ENCODE measurements at places on chromosomes 6 and 20.

DNA sequence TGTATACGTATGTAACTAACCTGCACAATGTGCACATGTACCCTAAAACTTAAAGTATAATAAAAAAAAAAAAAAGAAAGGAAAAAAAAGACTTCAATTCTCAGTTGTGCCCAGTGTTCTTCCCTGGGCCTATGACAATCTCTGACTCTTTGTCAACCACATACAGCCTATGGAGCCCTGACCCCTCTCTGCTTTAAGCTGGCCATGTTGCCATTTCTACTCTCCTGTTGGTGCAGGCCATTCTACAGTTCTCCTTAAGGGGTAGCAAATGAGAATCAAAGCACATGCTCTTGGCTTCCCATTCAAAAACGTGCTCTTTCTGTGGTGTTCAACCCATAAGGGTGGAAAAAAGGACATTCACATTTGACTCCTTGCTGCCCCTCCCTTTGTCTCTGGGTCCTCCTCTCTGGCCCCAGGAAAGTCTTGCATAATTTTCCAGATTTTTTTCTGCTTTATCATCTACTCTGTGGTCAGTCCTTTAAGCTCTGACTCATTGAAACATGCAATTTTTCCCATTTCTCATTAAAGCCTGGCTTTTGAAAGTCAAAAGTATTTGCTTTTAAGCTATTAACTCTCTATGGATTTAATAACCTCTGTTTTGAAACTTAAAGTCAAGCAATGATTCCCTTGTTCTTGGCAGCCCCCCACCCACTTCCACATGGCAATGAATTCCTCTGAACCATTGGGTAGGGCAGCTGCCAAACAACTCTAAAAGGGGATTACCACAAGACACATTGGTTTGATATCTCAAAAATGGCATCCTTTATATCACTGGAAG is 208.6 kb upstream of the MCHR2 start:
- DNase-seq = peak; percentile 98

DNA sequence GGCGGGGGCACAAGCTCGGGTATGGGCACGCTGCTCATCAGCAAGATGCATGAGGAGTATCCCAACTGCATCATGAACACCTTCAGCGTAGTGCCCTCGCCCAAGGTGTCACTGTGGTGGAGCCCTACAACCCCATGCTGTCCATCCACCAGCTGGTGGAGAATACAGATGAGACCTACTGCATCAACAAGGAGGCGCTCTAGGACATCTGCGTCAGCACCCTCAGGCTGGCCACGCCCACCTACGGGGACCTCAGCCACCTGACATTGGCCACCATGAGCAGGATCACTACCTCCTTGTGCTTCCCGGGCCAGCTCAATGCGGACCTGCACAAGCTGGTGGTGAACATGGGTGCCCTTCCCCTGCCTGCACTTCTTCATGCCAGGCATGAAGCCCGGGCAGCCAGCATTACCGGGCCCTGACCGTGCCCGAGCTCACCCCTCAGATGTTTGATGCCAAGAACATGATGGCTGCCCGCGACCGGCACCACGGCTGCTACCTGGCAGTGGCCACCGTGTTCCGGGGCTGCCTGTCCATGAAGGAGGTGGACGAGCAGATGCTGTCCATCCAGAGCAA is 12.8 kb downstream of the GABRR2 start:
- no peak for DNase-seq

- no peak for DNase-seq
Observed at GRCh38 chr20:10806539-10806938, 132.7 kb upstream of the JAG1 start.

- DNase-seq = peak; percentile 65
Observed at GRCh38 chr6:116008470-116009243, 52.0 kb downstream of the FRK start.

DNA sequence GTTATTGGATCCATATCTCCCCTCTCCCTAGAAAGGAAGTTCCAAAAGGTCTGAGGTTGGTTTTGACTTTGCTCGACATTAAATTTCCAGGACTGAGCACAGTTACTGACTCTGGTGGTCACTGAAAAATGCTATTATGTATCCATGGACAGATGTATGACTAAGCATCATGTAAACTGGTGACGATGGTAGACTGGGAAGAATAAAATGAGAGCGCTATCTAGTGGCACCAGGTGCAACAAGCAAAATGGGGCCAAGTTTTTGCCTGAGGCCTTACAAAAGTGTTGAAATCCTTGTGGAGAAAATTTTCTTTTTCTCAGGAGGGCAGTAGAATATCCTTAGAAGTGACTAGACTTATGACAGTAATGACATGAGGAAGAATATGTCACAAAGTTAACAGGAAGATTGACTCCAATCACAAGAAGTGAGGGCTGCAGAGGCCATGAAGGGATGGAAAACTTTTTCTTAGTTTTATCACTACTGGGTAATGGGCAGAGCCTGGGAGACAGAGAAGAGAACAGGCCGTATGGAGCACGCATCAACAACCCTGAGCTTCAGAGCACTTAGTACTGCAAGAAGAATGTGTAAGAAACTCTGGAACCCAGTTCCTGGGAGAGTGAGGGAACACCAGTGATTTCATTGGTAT is 88.9 kb upstream of the ELOVL5 start:
- peak; percentile 82 for DNase-seq

- DNase-seq = no peak
Observed at GRCh38 chr6:153207617-153208016, 76.5 kb upstream of the RGS17 start.

DNA sequence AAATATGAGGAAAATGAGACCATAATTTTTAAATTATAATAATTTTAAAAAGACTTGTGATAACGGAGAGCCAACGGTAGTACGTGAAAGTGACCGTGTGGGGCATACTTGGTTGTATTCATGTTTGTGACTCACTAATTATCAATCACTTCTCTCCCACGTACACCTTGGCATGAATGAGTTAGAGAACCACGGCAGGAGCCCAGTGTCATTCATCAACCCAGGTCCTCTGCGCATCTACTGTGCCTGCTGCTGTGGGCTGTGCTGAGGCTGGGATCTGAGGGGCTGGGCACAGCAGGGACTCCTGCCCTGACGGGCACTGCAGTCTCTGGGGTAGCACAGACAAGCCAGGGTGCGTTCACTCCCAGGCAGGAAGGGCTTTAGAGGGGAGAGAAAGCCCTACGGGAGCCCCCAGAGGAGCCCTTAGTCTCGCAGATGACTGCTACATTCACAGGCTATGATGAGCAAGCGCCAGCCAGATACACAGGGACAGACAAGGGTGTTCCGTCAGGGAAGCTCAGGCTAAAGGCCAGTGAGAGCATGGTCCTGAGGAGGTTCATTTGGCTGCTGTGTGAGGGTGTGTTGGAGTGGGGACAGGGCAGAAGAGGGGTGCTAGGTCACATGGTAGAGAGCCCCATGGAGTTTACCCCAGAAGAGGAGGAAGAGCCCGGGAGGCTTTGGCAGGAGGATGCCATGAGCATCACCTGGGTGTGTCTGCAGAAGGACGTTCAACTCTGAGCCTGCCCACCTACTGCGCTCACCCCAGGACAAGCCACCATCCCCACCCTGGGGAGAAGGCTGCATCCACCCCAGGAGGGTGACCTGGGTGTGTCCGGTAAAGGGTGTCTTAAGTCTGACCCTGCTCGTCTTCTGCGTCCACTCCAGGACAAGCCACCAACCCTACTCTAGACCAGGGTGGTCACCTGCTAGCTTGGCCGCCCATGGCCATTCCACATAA is 8.2 kb upstream of the RPS6KA2 start:
- no peak for DNase-seq

DNA sequence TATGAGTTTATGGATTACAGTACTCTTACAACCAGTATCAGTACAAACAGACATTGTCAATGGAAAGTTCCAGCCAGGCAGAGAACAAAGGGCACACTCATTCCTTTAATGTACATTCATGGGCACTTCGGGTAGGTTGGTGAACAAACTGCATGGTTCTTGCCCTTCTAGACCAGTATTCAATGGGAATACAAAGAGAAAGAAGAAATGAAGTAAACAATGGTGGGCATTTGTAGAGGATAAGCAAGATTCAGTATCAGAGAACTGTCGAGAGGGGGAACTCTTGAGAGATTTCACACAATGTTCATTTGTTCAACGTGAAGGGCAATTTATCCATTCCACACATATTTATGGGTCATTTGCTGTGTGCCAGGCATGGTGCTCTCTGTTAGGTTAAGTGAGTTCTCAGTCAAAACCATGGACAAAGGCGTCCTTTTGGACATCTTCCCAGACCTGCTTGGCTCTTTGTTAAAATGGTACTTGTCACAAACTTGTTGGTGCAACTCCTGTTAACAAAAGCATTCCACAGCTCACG is 714.8 kb downstream of the DHX35 start:
- DNase-seq = peak; percentile 32

DNA sequence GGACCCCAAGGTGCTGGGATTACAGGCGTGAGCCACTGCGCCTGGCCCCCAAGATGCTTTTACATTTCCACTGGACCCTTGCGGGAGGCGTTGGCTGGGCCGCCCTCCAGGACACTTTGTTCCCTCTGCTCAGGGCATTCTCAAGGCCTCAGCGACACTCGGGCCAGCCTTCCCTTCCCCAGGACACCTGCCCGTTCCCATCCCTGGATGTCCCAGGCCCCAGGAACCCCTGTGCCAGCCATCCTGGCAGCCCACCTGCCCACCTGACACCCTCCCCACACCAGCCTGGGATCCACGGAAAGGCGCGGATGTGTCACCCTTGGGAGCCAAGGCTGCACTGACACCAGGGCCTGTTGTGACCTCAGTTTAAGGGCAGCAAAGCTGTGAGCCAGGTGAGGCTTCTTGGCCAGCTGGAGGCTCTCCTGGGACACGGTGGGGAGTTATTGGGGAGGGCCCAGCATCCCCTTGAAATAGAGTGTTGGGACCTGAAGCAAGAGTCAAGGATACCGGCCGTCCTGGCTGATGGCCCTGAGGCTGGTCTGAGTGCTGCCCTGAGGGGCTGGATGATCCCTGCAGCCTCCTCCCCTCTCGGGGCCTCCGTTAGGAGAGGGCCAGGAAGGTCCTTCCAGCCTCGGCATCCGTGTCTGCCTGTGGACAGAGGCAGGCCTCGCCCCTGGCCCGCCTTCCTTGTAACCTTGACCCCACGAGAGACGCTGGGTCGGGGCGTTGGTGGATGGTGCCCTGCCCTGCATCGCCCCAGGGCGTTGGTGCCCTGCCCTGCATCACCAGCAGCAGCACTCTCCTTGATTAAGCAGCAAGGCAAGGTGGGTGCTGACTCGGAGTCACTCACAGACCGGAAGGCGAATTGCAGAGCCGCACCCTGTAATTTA is 84.2 kb upstream of the BHLHE23 start:
- DNase-seq = no peak

DNA sequence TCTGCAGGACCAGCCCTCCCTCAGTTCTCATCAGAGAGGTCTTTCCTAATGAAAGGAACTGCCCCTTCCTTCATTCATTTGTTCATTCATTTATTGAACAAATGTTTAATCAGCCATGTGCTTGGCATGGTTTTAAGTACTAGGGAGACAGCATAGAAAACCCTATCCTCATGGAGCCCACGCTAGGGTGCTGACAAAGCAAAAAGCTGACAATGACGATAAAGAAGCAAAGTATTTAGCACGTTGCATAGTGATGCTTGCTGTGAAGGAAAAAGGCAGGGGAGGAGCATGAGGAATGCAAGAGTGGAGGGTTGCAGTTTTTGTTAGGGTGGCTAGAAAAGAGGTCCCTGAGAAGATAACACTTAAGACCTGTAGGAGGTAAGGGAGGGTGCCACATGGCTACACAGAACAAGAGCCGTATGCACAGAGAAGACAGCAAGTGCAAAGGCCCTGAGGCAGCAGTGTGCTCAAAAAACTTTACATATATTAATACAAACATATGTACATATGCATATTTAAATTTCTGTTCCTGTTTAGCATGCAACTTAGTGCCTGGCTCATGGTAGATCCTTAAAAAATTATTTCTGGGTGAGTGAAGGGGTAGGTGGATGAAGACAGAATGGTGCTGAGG is 98.9 kb downstream of the EYA2 start:
- no peak for DNase-seq

GRCh38 chr6:32935551-32936238 is 5.1 kb downstream of the HLA-DMB start:
- DNase-seq = no peak

GRCh38 chr6:2737885-2738284 is 12.8 kb downstream of the MYLK4 start:
- DNase-seq = no peak

- DNase-seq = no peak
Observed at GRCh38 chr6:51349857-51350256, 531.2 kb downstream of the TFAP2B start.

DNA sequence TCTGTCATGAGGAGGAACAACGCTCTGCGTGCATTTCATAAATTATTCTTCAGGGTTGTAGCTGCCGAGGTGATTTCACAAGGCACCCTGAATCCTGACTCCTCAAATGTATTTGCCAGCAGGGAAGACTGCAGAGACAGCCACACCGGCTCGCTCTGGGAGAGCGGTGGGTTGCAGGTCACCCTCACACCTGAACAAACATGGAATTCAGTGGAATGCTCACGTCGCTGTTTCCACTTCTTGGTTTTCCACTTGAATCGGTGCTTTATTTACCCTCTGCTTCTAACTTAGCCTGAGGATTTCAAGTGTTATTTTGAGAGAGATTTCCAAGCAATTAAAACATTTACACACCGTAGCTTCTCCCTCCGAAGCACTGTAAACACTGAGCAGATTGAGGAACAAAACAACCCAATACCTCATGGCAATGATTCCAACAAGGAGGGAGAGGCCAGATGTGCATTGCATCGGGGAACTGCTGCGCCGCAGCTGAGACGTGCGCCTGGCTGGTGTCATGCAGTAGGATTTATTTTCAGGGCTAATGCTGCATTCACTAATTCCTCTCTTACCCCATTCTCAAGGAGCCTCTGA is 59.5 kb upstream of the GGTLC1 start:
- no peak for DNase-seq

- DNase-seq = no peak
Observed at GRCh38 chr6:157169656-157170055, 153.7 kb downstream of the TMEM242 start.

DNA sequence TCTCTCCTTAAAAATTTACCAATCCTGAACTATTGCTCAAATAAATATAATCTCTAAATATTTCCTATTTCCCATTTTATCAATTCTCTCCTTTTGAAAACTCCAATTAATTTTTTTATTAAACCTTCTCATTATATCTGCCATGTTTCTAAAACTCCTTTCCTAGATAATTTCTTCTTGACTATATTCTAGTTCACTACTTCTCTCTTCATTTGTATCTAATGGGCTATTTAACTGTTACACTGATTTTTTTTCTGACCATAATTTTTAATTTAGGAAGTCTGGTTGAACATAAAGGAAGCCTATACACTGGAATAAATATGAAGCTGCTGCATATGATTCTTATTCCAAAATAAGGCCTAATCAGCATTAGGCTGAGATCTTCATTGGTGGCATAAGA is 96.3 kb upstream of the PLN start:
- no peak for DNase-seq
